Frontal cortex (tissue), 4 donors: ENCODE measurements at places on chromosomes 11 and 22. TPM values are rescaled to one million over a fixed set of nuclear protein-coding genes. Genes with fewer than 3 reads are reported as not detected.

DNA sequence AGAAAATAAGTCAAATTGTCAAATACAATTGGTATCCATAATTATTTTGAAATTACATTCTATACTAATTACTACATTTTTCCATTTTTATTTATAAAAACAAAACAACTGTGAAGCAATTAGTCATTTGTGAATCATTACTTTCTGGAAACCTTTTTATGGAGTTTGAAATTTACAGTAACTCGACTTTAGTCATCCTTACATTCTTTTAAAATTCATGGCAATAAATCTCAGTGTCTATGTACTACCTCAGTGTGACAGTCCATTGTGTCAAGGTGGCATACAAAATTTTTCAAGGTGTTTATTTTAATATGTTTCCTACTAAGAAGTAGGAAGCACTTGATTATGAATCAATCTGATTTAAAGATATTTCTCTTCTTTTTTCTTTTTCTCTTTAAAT lies 1949.4 kb upstream of the RAG2 start:
- DNase-seq, result no peak

DNA sequence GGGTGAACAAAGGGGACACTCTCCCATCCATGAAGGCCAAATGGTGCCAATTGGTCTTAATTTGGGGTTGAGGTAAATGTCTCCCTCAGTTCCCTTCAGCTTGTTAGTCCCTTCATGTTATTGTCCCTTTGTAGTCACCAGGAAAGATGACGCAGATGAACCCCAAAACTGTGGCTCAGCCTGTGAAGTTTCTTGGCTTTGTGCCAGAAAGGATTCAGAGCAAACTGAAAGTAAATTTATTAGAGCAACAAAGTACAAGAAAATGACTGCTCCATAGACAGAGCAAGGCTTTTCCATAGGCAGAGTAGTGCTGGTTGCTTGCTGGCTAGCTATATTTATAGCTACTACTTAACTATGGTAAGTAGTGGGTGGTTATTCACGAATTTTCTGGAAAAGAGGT lies 16.7 kb downstream of the OR4C3 start:
- no peak for DNase-seq

DNA sequence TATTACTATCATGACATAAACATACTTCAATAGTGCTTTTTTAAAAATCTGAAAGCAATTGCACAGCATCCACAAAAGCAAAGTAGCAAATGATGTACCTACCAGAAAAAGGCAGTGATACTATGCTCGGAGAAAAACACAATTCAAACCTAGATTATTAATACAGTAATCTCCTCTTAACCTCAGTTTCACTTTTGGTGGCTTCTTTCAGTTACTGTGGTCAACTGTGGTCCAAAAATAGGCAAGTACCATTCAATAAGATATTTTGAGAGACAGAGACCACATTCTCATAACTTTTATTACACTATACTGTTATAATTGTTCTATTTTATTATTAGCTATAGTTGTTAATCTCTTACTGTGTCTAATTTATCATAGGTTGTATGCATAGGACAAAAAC lies 20.8 kb downstream of the KCNA4 start:
- DNase-seq, result no peak

- no peak for DNase-seq
These were observed 1075.9 kb downstream of the BRD1 start for GRCh38 chr22:48751539-48752437.

The NXPE4 gene
- total RNA-seq, result not detected
